ENCODE measurements at places on chromosomes 7 and 10.

DNA sequence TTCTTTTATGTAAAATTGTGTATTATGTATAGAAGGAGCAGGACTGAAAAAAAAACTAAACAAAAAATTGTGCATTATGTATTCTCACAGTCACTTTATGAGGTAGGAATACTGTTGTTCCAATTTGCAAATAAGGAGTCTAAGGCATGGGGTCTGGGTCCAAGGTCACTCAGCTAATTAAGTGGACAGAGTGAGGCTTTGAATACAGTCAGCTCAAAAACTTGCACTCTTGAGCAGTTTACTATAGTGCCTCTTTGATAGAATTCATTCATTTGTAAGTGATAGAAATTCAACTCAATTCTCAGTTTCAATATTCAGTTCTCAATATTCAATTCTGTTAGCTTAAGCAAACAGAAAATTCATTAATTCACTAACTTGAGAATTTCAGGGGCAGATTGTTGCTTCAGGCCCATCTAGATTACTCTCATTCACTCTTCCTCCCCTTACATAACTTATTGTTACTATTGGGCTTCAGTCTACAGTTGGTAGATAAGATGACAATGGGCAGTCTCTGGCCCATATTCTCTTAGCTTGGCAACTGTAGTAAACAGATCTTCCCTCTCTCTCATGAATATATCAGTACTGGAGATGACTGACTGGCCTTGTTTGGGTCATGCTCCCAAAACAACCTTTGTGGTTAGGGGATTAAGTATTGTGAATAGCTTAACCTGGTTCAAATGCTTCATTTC is 86.6 kb downstream of the BTAF1 start:
- no peak for DNase-seq

DNA sequence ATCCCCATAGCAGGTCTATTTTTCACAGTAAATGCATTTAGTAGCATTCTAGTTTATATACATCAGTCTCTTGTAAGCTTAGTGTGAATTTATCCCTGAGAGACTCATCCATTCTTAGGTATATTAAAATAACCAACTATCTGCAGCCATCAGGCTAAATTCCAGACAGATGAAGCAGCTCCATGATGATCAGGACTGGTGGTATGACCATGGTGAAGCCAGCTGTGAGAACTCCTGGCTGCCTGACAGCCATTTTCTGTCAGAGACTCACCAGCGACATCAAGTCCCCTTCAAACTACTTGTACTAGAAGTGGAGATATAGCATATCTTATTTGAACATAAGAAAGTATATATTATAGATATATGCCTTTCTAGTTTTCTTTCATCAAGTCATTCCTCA is 70.3 kb upstream of the GSDME start:
- DNase-seq: peak; percentile 71

GRCh38 chr10:86899670-86900276 is 57.6 kb downstream of the MMRN2 start:
- DNase-seq: peak; percentile 84

- DNase-seq: no peak
Observed at GRCh38 chr10:132850246-132850645, 64.3 kb upstream of the NKX6-2 start.

DNA sequence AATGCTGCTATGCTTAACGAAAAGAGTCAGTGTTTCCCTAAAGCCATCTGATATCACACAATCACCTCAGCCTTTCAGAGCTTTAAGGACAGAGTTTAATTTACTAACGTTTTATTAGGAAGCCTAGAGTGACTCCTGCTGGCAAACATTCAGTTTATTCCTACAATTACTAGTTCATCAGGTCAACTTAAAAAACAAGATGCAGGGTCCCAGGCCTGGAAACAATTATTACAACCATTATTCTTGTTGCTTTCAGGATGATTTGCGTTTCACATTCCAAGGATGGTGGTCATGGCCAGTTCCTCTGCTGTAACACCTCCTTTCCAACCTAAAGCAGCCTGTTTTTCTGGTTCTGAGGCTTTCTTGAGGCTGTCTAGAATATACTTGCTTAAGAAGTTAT is 1.5 kb upstream of the FAM53B start:
- peak; percentile 70 for DNase-seq

- no peak for DNase-seq
Observed at GRCh38 chr7:152000191-152000590, 25.3 kb upstream of the GALNT11 start.

DNA sequence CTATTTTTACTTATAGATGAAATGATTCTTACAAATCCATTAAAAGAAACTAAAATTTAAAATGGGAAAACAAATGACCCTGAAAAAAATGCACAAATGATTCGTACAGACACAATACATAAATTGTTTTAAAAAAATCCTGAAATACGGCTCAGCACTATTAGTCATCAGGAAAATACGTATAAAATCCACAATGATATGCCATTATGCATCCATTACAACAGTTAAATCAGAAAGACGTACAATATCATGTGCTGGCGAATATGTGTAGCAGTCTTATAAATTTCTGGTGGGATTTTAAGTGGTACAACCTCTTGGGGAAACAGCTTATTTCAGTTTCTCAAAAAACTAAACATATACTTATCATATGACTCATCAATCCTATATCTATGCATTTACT is 600.1 kb upstream of the STEAP1 start:
- DNase-seq: no peak

- DNase-seq: no peak
Observed at GRCh38 chr10:32159264-32159663, 103.0 kb upstream of the KIF5B start.

DNA sequence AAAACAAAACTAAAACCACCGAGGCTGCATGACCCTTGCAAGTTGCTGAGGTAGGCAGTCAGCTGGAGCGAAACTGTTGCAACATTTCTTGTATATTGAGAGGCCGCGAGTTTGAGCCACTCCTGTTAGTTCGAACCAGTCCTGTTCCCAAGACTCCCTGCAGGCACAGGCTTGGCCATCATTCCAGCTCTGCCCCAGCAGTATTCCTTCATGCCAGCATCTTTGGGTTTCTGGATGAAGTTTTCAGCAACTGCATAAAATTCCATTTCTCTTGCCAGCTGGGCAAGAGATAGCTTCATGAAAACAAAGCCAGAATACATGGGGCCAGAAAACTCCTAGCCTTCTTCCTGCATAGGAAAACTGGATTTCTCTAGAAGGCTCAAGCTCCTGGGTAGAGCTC is 207.6 kb downstream of the FRMD4A start:
- DNase-seq: no peak

DNA sequence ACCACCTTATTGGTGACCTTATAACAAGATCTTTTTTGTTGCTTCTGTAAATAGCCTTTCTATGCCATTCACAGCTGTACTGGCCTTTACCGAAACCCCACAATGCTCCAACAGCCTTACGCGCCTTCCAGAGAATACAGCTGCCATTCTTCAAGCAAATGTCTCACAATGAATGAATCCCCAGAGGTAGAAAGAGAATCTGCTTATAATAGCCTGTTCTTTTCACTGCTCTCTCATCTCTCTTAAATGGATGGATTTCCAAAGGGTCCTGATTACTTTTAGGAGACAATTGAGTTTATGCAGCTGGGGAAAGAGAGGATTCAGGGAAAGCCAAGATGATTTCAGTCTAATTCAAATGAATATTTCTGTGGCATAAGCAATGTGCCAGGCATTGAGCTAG is 183.1 kb upstream of the PDE1C start:
- DNase-seq: no peak

DNA sequence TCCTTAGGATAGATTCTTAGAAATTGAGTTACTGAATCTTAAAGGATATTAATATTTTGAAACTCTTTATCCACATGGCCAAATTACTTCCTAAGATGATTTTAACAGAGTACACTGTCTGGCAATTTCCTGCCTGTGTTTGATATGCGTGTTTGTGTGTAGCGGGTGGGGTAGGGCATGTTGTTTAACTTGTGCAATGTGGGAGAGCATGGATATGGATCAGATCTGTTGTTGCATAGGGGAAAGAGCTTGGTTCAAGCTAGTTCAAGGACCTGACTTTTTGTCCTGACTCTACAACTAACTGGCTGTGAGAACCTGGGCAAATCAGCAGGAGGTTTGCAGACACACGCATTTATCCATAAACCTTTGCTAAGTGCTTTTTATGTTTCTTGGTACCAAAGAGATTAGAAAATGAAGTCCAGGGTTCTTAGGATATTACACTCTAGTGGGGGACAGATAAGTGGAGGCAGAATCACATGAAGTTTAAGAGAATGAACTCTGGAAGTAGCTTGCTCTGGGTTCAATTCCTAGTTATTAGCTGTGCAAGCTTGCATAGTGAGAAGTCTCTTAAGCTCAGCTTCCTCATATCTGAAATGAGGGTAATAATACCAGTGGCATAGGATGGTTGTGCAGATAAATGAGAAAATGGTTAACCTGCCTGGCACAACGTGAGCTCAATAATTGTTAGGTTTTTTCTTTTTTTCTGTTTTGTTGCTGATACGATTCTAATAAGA is 96.3 kb upstream of the PRR15 start:
- DNase-seq: no peak

DNA sequence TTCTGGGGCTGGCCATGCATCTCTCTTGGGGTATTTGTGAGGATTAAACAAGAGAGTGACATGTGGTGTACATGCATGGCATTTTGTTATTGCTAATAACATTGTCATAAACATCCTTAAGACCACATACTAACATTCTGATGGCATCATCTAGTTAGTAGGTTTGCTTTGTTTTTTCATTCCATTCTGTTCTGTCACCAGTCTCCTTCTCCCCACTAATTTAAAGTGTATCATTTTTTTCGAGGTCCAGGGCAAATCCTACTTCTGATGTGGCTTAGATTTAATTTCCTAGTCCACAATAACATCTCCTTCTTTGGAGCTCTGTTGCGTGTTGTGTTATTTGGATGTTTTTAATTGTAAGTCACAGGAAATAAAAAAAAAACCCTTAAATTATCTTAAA is 248.1 kb downstream of the LRMDA start:
- no peak for DNase-seq

DNA sequence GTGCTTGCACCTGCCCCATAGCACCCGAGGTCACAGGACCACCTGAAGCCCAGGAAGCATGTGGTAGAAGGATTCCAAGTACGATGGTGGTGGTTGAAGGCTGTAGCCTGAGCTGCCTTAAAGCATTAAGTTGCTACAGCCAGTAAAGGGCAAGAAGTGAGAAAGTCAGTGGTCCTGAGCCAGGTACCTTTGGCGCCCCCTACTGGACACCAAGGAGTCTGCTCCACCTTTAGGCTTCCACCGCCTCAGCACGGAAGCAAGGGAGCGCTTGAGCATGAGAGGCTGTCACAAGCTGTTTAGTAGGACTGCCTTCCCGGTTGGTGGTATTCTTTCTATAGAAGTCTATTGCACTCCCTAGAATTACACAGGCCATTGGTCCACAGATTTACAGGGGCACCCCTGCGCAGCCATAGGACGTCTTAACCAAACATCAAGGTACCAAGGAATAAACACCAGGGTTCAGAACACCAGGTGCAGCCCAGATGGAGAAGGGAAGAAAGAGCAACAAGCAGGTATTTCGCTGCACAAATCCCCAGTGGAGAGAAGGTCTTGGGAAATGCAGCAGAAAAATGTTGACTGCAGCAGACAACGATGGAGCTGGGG is 2.2 kb downstream of the CRTAC1 start:
- peak; percentile 55 for DNase-seq

- peak; percentile 19 for DNase-seq
Observed at GRCh38 chr7:41834805-41835694, 132.2 kb upstream of the INHBA start.

DNA sequence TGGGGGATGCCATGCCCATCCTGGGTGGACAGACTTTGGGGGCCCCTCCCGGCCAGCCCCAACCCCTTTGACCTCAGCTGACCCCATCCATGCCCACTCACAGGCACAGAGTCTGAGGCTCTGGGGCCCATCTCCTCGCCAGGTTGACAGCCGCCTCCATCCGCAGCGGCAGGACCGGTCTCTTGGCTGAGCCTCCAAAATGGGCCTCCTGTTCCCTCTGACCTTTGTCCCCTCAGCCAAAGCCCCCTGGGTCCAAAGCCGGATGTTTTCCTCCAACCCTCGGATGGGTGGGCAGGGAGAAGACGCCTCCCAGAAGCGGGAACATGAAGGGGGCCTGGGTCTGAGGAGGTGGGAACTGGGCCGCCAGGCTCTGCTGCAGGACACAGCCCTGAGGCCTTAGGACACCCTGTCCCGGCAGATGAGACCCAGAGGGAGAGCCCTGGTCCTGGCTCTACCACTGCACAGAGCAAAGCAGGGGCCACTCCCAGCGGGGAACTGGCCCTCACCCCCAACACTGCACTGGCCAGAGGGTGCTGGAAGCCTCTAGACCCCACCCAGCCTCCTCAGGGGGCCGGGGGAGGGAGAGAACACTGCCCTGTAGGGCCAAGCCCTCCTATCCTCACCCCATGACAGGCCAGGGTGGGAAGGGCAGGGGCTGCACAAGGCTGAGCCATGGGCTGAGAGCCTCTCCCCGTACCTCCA is 12.6 kb downstream of the PDGFA start:
- no peak for DNase-seq

DNA sequence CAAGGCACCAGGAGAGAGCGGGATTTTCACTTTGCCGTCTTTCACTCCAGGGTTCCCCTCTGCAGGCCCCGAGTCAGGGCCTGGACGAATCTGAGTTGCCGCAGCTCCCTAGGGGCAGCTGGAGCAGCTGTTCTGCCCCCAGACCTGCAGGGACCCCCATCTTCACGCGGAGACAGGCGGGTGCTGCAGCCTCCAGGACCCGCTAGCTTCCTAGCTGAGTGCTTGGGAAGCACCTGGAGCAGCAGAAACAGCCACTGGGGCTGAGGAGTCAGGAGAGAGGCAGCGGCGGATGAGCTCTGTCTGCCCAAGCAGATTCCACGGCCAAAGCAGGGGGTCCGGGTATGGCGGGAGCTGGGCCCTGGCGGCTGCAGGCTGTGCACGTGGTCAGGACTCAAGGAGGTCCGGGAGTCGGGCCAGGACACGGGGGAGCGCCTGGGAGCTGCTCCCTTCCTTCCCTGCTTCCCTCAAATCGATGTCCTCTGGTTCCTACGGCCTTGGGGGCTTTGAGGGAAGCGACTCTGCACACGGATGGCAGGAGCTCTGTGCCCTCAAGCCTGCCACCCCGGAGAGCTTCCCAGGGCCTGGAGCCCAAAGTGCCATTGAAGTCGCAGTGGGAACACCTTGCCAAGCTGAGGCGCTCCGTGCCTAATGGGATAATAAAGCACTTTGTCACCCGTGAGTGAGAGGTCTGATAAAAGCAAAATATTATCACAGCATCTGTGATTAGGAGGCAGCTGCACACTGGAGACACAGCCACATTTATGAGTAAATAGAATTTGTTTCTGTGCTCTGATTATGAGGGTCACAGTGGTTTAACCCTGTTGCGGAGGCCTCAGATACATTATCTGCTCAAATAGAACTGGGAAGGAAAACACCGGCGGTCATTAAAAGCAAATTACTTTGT is 17.2 kb downstream of the MNX1 start:
- DNase-seq: no peak

DNA sequence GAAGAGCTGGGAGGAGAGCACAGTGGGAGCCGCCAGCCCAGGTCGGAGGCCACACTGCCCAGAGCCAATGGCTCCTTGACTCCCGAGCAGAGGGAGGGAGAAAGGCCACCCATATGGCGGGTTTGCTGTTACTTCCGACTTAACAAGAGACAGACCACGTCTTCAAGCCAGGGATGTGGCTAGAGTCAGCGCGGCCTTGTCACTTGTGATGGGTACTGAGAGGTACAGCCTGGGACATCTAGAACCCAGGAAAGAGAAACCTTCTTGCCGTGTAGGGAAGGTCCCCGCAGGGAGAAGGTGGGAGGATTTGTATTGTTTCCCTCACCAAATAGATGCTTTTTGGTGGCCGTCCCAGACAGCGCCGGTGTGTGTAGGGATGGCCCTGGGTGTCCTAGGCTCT is 127.6 kb downstream of the PAXIP1 start:
- no peak for DNase-seq

All from foreskin fibroblast (primary cell).